CD4-positive, alpha-beta T cell treated with Interleukin-6 at 100 ng/mL for 8 hours (primary cell): ENCODE measurements at places on chromosomes 3 and 15.

DNA sequence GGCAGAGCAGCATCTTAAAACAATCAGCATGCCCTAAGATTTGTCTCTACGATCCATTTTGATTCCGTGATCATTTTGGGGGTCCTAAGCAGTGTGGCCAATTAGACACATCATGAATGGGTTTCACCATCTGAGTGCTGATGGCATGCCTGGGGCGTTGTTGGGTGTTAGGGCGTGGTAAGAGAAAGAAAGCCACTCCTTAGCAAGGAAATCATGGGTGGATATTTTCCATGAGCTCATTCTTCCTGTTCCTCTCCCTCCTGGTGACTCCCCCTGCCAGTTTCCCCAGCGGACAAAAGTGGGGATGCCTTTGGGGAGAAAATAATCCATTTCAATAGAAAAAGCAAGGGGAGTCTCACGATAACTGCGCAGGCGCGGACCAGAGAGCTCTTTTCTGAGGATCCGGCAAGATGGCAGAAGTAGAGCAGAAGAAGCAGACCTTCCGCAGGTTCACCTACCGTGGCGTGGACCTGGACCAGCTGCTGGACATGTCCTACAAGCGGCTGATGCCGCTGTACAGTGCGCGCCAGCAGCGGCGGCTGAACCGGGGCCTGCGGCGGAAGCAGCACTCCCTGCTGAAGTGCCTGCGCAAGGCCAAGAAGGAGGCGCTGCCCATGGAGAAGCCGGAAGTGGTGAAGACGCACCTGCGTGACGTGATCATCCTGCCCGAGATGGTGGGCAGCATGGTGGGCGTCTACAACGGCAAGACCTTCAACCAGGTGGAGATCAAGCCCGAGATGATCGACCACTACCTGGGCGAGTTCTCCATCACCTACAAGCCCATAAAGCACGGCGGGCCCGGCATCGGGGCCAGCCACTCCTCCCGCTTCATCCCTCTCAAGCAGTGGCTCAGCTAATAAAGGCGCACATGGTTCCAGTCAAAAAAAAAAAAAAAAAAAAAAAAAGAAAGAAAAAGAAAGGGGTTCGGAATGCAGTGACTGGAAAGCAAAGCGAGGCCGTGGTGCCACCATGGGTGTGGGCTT is 301.8 kb downstream of the LRTM1 start:
- no peak for DNase-seq

- no peak for DNase-seq
Measured at GRCh38 chr3:45337839-45338470, 50.4 kb upstream of the LARS2 start.

DNA sequence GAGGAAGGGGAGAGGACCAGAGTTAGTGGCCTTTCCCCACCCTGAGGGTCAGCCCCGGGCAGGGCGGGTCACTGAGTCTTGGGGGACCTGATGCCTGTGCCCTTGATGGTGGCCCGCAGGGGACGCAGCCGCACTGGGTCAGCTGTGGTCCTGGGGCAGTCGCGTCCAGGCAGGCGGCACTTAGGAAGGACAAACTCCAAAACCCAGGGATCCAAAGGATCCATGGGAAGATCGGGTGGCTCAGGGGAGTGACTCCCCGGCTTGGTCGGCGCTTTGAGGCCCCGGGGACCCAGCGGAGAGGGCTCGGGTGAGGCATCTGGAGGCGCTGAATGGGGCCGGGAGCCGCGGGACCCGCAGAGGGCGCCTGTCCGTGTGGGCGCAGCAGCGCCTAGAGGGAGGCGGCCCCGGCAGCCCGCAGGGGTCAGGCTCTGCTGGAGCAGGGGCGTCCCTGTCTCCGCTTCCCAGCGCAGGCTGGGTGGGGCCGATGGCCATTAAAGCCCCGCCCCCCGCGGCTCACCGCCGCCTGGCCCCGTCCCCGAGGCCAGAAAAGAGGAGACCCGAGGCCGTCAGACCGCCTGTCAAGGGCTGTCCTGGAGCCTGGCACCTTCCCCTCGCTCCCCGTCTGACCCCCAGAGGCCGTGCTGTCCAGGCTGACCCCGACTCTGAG is 17.5 kb downstream of the CIDEC start:
- DNase-seq: no peak

GRCh38 chr3:99458013-99458412 is 180.4 kb upstream of the COL8A1 start:
- no peak for DNase-seq

DNA sequence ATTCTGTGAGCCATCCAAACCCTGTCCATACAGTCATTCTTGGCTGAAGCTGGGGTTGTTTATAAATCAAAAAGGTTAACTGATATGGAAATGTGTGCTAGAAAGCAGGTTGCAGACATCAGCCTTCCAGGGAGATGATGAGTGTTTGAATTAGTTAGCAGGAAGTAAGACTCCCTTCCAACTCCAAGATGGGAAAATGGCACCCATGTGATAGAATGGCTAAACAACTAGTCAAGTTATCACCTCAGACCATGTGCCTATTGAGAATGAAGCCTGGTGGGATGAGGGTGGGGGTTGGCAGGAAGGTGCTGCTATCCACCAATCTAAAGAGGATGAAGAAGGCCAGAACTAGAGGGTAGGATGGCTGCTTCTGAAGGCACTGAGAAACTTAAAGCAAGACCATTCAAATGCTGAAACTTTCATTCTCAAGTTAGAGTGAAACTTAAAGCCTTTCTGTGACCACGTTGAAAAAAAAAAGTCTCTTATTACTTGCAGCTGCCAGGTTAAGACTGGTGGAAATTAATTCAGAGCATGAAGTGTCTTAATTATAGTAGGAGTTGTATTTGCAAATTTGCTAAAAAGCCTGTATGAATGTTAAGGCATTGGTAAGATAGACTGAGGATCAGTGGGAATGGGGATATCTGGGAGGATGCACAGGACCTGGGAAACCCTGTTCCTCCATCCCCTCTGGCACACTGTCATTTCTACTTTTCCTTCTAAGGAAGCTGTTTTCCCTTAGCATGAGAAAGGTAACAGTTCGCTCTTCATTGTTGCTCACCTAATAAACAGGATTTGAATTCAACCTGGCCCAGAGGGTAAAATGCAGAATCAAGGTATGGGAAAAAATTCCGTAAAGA is 36.8 kb downstream of the CCR3 start:
- no peak for DNase-seq

DNA sequence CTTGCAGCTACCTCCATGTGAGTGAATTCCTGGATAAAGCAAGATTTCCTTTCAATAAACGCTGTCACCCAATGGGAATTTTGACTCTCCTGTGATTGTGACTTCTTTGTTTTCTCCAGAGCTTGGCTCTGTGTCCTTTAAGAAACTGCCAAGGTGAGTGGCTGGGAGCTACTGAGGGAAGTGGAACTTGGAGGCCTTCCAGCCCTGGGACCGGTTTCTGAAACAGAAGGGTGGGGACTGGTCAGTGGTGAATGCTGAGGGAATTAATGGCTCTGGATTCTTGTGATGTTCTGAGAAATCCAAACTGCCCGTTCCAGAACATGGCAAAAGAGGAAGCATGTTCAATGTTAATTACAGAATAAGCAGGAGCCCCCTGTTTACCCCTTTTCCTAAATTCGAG is 41.1 kb upstream of the MYZAP start:
- no peak for DNase-seq

DNA sequence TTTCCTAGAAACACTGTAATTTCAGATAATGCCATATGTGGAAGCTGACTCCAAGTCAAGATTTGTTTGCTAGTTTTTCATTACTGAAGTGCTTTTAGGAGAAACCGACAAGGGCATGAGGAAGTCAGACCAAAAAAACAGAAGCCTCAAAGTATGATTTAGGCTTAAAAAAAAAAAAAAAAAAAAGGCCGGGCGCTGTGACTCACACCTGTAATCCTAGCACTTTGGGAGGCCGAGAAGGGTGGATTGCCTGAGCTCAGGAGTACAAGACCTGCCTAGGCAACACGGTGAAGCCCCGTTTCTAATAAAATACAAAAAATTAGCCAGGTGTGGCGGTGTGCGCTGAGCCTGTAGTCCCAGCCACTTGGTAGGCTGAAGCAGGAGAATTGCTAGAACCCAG is 11.6 kb downstream of the RPL15 start:
- DNase-seq: no peak

DNA sequence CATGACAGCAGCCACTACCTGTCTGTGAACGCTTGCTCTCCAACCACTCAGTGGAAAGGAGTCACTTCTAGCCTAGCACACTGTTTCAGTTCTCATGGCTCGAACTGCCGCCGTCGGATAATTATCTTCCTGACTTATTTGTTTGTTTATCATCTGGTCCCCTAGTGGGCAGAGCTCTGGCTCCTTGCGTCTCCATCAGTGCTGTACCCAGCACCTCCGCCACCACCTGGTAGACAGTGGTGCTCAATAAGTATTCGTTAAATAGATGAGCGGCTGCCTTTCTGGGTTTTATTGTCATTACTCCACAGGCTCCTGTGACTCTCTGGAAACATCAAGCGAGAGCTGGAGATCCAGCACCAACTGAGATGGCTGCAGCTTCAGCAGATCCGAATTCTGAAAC is 297.5 kb downstream of the NTRK3 start:
- DNase-seq: no peak

- DNase-seq: no peak
Measured at GRCh38 chr15:77064063-77064462, 6.8 kb downstream of the TSPAN3 start.

GRCh38 chr3:124174910-124175874 is 183.3 kb upstream of the ROPN1 start:
- DNase-seq: no peak

DNA sequence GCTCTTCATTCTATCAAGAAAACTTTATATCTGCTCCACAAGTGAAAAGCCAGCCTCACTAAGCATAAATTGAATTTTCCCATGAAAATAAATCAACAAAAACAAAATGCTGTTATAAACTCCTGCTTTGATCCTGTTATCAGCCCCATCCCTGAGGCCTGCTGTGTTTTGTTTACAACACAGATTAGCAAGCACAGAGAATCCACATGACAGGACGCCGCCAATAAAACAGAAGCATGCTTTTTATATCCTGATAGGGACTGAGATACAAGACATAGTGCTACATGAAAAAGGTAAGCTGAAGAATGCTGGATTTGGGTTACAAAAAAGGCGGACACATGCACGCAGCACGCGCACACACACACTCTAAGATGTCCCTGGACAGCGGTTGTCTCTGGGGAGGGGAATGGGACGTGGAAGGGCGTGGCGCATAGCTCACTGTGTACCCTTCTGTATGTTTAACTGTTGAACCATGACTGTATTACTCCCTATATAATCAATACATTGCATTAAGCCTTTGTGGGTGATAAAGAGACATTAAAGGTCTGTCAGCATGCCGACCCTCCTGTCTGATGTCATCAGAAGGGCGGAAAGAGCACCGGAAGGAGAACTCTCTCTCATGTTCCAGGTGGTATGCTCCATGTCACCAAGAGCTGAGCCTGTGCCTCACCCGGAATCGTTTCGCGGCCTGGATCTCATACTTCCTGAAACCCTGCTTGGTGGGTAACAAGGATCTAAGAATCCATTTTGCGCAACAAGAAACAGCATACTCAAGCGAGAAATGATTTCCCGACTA is 93.9 kb downstream of the IQSEC1 start:
- DNase-seq: no peak

- no peak for DNase-seq
Measured at GRCh38 chr3:93992207-93992606, 12.3 kb downstream of the ARL13B start.

DNA sequence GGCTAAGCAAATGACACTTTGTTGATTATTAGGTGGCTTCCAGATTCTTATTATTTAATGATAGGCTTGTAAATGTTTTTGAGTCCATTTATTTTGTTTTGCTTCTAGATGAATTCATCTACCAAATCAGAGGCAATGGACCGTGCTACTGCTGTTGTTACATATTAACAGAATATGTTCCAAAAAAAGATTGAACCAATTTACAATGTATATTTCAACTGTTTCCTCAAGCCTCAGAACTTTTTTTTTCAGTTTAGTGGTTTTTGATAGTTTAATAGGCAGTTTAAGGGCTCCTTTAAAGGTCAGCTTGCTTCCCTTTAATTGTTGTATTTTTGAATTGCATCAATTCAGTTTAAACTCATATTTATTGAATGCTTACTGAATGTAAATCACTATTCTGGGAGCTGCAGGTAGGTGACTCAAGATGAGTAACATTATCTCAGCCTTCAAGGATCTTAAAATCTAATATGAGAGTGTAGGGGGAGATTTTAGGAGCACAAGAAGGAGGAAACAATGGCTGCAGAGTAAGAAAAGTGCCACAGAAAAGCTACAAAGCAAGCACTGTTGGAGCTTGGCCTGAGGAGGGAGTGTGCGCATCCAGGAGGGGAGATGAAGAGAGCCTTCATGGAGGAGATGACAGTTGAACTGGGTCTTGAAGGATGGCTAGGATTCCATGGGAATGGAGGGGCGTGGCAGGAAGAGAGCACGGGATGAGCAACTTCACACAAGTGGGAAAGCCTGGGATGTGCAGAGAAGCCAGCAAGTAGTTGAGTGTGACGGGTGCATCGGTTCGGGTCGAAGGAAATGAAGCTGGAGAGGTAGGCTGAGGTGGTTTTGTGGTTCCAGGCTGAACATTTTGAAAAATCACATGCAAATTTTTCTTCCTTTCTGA is 14.7 kb downstream of the MAP2K1 start:
- no peak for DNase-seq

DNA sequence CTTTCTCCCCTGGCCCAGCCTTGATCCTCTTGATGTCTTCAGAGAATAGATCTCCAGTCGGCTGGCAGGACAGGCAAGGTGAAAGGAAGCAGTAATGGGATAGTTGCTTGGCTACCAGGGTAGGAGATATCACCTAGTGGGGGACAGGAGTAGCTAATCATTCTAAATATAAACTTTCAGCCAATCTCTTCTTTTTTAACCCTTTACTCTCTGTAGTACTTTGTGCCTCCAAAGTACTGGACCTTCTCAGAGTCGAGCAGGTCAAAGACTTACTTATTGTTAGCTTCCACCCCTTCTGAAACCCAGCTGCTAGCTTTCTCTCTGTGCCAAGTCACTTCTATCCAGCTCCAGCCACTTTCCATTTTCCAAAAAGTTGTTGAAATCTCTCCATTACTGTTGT is 43.4 kb upstream of the FILIP1L start:
- no peak for DNase-seq

- no peak for DNase-seq
Measured at GRCh38 chr3:112873632-112874031, 27.0 kb upstream of the CD200R1L start.

DNA sequence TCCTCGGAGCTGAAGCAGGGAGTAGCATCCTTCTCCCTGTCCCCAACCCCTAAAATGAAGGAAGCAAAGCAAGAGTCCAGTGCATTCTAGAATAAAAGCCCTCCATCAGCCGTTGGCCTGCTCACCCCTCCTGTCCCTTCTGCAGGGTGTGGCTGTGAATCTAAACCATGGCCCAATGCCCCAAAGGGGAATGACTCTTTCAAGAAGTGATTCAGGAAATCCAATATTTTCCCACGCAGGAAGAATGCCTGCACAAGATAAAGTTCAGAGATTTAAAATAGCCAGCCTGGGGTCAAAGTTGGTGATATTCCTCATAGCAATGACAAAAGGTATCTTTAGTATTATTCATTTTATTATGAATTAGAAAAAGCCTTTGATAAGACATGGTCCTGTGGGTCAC is 38.5 kb downstream of the SLCO2A1 start:
- DNase-seq: no peak
